ENCODE measurements at places on chromosomes 7 and 10.

DNA sequence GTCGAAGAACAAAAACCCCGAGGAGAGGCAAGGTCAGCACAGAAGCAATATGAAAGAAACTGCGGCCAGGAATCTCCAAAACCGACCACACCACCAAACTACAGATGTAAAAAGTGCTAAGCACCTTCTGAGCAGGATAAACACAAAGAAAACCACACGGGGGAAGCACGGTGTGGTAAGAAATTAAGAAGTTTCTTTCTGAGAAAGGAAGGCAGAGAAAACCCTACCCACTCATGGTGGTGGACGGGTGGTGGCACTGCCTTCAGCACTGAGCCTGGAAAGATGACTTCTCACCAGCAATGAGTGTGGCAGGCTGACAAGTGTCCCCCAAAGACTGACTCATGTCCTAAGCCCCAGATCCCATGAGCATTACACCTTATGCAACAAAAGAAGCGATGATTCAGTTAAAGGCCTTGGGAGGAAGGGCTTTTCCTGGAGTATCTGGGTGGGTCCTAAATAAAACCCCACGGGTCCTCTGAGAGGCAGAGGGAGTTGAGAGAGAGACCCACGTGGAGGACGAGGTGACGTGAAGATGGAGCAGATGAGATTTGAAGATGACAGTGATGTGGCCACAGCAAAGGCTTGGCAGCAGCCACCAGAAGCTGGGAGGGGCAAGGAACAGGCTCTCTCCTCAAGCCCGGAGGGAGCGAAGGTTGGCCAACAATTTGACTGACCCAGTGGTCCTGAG is 124.9 kb downstream of the DLG5 start:
- DNase-seq, result peak; percentile 63

DNA sequence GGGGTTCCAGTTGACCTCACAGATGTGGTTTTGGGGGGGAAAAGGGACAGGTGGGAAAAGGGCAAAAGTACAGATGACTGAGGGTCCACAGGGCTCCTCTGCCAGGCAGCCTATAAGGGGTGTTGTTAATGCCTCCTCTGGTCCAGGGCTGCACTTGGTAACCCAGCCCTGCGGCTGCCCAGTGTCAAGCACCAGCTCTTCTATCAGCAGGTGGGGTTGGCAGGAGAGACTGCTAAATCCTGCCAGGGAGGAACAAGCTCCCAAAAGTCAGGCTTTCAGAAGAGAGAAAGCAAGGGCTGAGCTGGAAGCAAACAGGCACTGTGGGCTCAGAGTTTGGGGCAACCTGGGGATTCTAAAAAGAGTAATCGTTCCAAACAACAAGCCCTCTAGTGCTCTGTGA is 39.1 kb downstream of the LRRC20 start:
- DNase-seq, result no peak

DNA sequence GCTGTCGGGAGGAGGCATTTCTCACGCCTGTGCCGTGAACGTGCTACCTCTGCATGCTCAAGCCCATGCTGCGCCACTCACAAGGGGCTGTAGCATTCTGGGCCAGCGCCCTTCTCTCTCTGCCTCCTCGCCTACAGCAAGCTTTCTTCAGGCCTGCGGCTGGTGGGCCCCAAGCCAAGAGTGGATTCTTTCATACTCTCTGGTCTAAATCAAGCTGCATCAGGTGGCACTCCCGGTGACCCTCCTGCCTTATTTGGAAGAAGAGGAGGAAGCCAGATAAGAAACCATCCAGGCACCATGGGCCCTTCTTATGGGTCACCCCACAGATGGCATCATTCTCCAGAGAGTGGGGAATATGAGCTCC is 86.7 kb upstream of the DUSP5 start:
- DNase-seq, result no peak

DNA sequence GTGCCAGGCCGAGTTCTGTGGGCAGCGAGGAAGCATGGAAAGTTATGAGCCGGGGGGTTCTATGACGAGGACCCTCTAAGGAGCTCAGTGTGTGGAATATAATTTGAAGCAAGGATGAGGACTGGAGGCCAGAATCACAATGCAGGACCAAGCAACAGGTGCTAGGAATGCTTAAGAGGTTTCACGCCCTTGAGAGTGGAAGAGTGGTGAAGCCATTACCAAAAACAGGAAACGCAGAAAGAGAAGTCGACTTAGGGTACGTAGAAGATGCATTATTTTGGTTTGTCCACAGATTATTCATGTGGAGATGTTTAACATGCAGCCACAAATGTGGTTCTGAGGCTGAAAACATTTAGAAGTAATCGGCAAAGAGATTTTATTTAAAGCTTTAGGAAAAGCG is 78.7 kb downstream of the PIP4K2A start:
- DNase-seq, result no peak

DNA sequence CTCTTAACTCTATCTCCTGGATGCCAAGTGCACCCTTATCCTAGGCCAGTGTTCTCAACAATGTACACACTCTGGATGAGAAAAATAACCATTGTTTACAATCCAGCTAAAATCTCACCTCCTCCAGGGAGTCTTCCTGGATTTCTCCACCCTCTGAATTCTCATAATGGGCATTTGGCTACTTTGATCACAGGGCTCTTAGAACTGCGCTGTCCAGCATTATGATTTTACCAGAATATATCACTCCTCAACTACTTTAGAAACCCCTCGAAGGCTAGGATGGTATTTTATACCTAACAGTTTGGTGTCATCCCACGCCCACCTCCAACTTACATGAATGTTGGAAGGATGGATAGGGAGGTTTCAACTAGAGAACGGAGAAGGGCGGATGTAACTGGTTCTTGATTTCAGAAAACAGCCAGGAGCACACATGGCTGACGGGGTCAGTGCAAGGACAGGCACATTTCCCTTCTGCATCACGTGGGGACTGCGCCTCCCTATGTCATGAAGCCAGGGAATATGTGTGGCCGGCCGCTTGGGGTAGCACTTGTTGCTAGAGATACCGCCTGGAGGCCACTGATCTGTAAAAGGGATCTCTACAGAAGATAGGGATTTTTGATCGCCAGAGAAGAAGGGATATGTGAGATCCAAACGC is 1.2 kb upstream of the ATP6V0E2 start:
- no peak for DNase-seq

DNA sequence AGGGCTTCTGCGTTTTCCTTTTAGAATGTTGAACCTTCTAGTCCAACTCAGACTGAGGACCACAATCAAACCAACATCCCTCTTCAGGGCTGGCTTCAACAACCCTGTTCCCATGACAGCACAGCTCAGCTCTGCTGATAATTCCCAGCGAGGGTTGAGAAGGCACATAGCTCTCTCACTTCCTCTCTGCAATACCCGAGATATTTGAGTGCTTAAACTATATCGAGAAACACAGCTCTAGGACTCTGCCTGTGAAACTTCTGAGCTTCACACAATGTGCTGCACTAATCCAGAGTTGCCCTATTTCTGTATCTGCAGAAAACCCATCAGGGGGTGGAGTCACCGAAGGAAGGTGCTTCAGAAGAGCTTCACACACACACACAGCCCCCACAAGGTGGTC is 1.6 kb upstream of the ADARB2 start:
- no peak for DNase-seq
